ENCODE measurements at places on chromosomes 4 and X. TPM values are rescaled to one million over a fixed set of nuclear protein-coding genes. Genes with fewer than 3 reads are reported as not detected.
A peak's percentile ranks its signal among the peaks of the same experiment; 100 is the strongest.

DNA sequence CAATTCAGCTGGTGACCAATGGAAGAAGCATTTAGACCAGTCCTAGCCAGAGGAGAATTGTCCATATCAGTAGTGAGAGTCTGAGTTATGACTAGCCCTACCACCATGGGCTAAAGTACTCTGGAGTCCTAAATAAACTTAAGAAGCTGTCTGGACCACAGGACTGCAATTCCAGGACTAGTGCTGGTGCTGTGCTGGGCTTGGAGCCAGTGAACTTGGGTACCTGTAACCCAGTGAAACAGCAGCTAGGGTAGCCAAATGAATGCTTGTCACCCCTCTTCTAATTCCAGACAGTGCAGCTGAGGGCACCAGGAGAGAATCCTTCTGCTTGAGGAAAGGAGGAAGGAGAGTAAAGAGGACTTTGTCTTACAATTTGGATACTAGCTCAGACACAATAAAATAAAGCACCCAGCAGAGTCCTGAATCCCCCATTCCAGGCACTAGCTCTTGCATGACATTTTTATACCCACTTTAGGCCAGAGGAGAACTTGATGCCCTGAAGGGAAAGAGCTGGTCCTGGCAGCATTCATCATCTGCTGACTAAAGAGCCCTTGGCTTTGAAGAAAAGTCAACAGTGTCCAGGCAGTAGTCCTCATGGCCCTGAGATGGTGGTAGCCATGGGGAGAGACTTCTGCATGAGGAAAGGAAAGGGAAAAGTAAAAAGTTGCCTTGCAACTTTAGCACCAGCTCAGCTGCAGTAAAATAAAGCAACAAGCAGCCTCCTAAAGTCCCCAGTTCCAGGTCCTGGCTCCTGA lies 2675.7 kb downstream of the PCDH7 start:
- no peak for DNase-seq

DNA sequence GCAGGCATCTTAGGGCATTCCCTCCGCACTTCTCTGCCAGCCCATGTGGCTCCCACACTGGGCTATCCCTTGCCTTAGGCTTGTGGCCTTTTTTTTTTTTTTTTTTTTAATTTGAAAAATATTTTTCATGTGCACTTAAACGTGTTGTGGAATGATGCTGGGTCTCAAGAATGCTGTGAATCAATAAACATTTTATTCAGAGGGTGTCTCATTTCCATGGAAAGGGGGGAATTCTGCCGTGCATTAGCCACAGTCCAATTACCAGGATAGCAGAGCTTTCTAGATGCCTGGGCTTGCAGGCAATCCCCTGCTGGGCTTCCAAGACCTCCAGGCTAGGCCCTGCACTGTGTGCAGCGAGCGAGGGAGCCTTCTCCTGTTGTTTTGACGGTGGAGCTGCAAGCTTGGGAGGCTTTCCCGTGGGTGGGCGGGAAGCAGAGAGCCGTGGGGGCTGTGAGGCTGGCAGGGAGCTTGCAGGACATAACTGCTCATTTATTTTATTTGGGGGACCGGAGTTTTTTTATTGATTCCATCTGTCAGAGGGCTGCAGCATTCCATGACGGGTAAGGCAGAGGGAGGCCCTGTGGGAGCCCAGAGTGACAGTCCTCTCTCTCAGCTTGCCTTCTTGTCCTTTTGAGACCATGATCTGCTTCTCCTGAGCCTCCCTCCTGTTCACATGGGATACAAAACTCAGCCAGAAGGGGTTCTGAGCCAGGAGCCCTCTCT lies 2.6 kb upstream of the CPZ start:
- DNase-seq, result peak; percentile 64

GRCh38 chr4:185304944-185305690 lies 90.6 kb downstream of the LRP2BP start:
- DNase-seq, result no peak

GRCh38 chr4:75769036-75769435 lies 44.7 kb downstream of the USO1 start:
- DNase-seq, result no peak

DNA sequence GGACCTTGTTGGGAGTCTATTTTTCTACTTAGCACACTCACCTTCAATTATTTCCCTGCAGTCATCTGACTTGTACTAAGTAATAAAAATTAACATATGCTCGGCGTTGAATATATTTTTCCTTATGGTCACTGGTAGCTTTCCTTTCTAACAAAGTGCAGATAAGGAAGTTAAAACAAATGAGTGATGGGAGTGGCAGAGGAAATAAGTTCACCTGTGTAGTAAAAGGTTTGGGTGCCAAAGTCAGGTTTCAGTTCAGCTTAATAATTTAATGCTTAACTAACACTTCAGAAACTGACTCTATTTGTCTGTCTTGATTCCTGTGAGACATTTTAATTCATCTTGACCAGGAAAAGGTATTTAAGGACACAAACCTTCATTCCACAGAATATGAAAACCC lies 184.4 kb downstream of the PCDH7 start:
- no peak for DNase-seq

DNA sequence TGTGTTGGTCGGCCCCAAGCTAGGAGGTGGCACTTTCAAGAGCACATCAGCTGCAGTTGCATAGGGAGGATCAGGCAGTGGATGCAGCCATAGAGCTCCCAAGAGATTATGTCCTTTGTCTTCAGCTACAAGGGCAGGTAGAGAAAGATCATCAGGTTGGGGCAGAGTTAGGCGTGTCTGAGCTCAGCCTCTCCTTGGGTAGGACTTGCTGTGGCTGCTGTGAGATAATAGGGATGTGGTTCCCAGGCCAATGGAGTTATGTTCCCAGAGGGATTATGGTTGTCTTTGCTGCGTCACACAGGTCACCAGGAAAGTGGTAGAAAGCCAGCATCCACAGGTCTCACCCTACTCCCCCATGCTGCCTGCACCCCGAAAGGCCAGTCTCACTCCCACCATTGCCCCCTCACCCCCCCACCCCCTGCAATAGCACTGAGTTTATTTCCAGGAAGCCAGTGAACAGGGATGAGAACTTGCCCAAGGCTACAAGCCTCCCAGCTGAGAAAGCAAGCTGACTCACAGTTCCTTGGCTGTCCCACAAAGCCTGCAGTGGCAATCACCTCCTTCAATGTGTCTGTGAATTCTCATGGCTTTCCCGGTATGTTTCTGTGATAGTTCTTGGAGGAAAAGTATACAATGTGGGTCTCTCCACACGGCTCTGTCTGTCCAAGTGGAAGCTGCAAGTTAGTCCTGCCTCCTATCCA lies 148.4 kb downstream of the STPG2 start:
- no peak for DNase-seq

GRCh38 chr4:102222838-102223409 lies 122.4 kb downstream of the SLC39A8 start:
- DNase-seq, result no peak

DNA sequence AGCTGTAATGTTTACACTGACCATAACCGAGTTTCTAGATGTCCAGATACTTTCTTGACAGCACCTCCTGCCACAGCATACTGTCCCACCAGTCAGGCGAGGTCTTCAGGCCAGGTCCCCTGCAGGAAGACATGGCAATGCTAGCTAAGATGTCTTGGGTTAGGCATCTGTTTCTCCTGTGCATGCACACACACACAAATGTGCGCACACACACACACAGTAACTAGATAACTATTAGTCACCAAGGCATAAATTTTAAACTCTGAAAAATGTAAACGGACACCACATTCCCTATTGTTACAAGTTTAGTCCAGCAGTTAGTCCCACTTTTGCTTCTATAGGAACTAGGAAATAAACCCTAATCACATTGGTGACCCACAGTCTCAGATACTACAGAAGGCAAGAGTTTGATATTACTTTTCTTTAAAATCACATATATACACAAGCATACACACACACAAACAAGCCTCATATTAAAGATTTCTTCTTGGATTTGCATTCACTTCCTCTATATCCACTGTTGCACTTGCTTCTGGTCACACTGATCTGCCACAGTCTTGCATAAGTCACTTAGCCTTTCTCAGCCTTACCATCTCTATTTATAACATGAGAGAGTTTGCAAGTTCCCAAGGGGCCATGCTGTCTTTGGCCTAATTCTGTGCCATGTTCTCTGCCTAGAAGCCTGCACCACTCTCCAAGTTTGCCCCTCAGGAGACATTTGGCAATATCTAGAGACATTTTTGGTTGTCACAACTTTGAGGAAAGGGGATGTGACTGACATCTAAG lies 32.2 kb downstream of the IL21 start:
- DNase-seq, result no peak

- no peak for DNase-seq
Measured at GRCh38 chr4:137762591-137762990, 230.3 kb upstream of the PCDH18 start.

Gene UGT2A1
- 2.6 TPM for total RNA-seq

Gene IL3RA
- total RNA-seq, result 5.7 TPM

Gene ADGRG2
- 2.4 TPM for total RNA-seq

Data from skin of body (tissue), 3 donors.